ENCODE measurements at places on chromosomes 3 and 15.

DNA sequence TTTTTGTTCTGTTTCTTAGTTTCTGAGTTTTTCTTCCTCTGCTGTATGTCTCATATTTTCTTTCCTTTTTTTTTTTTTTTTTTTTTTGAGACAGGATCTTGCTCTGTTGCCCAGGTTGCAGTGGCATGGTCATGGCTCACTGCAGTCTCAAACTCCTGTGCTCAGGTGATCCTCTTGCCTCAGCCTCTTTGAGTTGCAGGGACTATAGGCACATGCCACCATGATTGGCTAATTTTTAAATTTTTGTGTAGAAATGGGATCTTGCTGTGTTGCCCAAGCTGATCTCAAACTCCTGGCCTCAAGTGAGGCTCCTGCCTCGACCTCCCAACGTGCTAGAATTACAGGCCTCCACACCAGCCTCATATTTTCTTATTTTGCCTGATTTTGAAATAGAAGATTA lies 51.9 kb downstream of the CTDSPL2 start:
- no peak for DNase-seq

- DNase-seq: no peak
These were observed 3.2 kb upstream of the DHX30 start for GRCh38 chr3:47799733-47800132.

GRCh38 chr3:103730744-103731143 lies 1295.9 kb downstream of the ZPLD1 start:
- no peak for DNase-seq

DNA sequence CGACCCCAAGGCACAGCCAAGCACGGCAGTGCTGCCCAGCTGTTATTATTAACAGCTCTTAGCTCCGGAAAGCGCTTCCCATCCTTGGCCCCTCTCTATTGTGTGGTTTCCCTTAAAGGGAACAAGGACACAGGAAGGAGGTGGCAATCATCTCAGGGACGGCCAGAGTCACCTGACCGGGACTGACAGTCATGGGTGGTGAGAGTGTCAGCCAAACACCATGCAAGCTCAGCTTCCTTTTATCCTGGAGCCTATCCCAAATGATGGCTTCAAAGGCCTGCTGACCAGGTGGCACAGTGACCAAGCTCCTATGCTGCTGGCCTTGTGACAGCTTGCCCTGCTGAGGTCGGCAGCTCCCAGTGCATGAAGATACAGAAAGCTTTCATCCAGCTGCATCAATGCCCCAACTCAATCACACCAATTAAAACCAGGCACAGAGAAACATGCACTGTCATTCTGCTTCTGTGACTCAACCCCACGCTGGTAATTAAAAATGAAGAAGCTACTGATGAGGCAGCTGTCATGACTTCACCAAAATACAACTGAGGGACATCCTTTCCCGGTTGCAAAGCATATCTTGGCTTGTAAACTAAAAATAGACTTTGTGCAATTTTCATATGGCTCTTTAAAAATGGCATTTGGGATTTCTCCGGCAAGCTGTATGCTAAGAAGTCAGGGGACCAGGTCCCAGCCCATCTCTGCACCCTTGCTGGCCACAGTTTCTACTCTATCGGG lies 34.0 kb downstream of the PCSK6 start:
- no peak for DNase-seq

- no peak for DNase-seq
These were observed 37.7 kb upstream of the LCTL start for GRCh38 chr15:66603301-66604179.

DNA sequence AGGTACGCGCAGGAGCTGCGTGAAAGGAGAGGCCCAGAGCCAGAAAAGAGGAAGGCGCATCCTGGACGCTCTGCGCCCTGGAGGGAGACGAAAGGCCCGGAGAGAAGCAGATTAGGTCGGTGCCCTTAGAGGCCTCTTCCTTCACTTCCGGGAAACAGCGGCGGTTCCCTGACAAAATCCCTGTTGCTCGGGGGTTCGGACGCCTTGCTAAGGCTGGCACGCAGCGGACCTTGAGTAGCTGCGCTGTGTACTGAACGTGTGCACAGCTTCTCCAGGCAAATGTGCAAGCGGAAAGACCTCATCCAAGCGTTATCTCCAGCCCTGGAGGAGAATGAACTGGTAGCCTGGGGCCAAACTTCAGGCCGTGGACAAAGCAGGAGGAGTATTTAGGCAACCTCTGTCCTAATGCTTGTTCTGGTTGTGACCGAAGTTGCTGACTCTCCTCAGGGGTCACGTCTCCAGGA lies 3.0 kb upstream of the SOX14 start:
- DNase-seq: no peak

DNA sequence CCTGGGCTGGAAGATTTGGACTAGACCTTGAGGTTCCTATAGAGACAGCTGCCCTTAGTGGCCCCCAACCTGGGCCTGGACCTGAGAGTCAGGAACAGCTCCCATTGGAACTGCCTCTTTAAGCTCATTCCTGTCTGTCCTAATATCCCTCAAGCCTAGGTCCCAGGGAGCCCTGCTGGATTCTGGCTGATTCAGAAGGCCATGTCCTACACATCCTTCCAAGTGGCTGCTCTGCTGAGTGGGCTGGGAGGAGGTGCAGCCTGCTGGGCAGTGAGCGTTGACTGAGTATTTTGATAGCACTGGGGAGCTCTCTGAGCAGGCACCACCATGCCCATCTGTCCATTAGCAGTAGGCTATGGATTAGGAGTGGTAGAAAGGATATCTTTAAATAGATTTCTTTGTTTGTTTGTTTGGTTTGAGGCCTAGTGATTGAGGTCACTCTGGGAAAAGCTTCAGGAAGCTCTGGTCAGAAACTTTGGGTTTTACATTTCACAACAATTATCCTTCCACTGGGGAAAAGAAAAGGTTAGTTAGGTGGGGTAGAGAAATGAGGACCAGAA lies 54.6 kb upstream of the ATOSA start:
- no peak for DNase-seq

DNA sequence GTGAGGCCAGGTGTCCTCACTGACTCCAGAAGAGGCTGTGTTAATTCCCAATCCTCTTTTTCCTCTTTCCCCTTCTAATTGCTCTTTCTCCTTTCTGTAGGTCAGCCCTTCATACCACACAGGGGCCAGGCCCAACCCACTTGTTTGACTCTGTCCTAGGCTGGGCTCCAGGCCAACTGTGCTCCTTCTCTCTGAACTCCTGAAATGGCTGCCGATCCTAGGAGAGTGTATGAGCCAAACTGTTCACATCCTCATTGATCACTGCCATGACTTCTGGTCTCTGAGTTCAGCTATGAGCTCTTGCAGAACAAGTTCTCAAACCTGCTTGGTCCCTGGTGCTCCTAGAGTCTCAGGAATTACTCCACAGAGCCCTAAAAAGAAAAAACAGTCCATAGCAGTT lies 145.1 kb downstream of the VGLL4 start:
- DNase-seq: no peak

Measured in NCI-H146 (cell line).